ENCODE measurements at places on chromosomes 12 and 14. TPM values are rescaled to one million over a fixed set of nuclear protein-coding genes. Genes with fewer than 3 reads are reported as not detected.

DNA sequence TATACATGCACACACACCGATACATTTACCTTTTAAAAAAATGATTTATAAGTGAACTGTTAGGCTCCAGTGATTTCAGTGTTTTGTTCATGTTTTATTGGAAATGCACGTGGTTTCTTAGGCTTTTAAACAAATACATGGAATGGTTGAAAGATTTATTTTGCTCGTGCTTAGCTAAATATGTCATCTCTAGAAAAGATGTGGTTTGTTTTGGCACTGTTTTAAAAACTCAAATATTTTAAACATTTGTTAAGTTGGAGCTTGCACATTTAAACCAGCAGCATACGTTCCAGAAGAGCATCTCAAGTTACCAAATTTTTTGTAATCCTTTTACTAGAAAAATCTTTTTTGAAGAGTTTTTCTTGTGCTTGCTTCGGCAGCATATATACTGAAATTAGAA lies 44.5 kb downstream of the FOXA1 start:
- DNase-seq, result no peak

DNA sequence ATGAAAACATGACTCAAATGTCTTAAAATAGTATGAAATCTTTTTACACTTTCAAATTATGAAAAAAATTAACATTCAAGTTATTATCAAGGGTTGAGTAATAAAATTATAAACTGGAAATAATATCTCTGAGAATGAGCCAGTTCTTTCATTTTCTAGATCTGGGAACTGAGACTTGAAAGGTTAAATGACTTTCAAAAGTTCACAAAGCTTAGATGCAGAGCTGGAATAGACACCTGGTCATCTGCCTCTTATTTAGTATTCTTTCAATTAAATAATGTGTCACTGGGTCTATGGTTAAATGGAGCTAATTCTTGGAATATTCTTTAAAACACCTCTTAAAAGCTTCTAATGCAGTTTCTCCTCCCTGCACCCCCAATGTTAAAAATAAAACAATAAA lies 86.6 kb downstream of the CDK17 start:
- no peak for DNase-seq

DNA sequence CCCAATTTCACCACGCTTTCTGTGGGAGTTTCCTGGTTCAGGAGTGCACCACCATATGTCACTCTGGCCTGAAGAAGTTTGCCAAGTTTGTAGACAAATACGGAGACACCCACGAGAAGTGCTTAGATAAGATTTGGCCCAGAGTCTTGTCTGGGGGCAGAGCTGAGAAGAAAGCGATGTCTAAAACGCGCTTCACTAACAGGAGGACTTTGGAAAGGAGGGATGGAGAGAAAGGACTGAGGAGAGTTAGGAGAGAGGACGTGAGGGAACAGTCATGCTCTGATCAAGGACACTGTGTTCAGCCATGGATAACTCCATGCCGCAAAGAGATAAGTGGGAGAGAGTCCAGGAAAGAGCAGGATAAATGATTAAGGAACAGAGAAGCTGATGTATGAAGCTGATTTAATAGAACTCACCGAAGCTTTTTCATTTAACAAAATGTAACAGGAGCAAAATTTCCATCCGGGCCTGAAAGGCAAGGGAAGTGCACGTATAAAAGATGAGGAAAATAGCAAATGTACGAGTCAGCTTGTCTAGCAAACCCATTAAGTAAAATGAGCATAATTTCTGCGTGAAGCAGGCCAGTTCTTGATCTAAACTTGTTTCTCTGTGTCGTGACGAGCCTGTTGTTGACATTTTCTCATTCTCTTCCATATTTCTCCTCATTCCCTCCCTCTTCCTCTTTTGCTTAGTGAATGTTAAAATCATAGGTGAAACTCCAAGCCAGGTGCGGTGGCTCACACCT lies 23.4 kb upstream of the MAP3K9 start:
- peak; percentile 21 for DNase-seq

DNA sequence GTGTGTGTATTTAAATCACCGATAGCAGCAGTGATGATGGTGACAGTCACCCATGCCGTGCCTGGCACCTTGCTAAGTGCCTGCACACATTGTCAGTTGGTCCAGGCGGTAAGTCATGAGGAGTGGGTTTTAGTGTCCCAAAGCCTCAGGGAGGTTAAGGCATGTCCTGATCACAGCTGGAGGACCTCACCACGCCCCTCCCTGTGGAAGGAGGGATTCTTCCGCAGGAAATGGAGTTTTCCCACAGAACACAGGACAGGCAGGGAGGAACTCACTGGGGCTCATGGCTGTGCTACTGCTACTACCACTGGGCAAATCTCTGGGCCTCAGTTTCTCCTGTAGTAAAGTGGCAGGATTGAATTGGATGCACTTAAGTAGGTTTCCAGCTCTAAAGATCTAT lies 142.3 kb downstream of the CACNA1C start:
- no peak for DNase-seq

- no peak for DNase-seq
These were observed 18.2 kb downstream of the RTN1 start for GRCh38 chr14:59852350-59852749.

- DNase-seq, result no peak
These were observed 63.7 kb downstream of the ETV6 start for GRCh38 chr12:11713202-11713601.

DNA sequence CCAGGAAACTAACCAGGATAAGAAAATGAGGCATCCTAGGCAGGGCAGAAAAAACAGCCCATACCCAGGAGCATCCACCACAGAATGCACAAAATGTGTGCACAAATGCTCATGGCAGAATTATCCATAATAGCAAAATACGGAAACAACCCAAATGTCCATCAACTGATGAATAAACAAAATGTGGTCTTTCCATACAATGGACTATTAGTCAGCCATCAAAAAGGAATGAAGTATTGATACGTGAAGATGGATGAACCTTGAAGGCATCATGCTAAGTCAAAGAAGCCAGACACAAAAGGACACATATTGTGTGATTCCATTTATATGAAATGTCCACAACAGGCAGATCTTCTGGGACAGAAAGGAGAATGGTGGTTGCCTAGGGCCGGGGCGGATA lies 19.1 kb downstream of the HRK start:
- DNase-seq, result no peak

DNA sequence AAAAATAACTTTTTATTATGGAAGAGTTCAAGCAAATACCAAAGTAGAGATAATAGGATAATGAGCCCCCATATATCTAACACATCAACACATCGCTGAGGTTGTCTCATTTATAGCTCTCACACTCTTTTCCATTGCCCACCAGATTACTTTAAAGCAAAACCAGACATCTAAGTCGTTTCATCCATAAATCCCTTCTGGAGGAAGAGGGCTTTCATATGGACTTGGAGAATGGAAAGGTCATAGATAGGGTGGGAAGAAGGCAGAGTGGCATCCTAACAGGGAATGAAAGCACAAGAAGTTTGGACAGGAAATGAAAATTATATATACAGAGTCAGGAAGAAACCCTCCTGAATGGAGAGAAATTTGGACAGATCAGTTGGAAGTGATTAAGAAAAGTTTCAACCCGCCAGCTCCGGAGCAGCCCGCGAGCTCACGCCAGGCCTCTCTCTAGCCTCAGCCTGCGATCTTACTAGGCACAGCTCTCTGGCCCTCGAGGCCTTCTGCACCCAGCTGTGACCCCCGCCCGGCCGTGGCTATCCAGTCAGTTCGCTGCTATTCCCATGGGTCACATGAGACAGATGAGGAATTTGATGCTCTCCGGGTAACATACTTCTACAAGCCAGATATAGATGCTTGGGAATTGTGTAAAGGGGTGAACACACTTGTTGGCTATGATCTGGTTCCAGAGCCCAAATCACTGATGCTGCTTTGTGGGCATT lies 48.4 kb upstream of the NID2 start:
- DNase-seq, result no peak

- DNase-seq, result no peak
These were observed 54.3 kb downstream of the PTPN11 start for GRCh38 chr12:112473056-112473455.

- DNase-seq, result peak; percentile 77
These were observed 115.8 kb downstream of the DAD1 start for GRCh38 chr14:22472935-22473854.

GRCh38 chr14:80316441-80316840 lies 105.1 kb upstream of the DIO2 start:
- DNase-seq, result peak; percentile 87

- DNase-seq, result no peak
These were observed 67.9 kb upstream of the NR2C1 start for GRCh38 chr12:95141310-95141709.

DNA sequence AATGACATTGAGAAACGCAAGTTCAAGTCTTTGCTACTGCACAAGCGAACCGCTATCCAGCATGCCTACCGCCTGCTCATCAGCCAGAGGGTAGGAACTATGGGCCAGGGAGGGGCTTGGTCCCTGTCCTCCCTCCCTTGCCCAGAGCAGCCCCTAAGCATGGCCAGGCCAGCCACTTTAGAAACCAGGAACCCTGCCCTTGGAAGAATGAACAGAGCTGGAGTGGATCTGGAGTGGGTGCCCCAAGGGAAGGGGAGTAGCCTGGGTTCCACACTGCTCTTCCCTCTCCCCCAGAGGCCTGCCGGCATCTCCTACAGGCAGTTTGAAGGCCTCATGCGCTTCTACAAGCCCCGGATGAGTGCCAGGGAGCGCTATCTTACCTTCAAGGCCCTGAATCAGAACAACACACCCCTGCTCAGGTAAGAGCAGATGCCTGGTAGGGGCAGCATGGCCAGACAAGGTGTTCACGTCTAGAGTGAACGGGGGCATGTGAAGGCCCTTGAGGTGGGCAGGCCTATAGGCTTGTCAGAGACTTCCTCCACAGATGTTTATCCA lies 55.8 kb downstream of the TPCN1 start:
- no peak for DNase-seq

DNA sequence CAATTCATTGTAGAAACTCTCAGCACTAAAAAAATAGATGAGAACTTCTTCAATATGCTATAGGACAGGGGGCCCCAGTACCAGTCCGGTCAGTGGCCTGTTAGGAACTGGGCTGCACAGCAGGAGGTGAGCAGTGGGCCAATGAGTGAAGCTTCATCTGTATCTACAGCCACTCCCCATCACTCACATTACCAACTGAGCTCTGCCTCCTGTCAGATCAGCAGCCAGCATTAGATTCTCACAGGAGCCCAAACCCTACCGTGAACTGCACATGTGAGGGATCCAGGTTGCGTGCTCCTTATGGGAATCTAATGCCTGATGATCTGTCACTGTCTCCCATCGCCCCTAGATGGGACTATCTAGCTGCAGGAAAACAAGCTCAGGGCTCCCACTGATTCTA lies 15.7 kb upstream of the ANO2 start:
- DNase-seq, result no peak

- peak; percentile 47 for DNase-seq
These were observed 267.4 kb downstream of the ADAMTS20 start for GRCh38 chr12:43284486-43285158.

DNA sequence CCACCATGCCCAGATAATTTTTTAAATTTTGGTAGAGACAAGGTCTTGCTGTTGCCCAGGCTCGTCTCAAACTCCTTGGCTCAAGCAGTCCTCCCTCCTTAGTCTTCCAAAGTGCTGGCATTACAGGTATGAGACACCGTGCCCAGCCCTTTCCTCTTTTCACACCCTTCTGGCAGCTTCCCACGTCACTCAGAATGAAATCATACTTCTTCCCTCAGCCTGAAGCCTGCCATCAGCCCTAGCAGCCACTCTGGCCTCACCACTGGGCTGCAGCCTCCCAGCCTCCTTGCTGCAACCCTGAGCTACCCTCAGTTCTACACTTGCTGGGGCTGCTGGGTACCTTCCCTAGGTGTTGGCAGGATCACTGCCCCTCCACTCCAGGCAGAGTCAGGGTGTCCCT lies 18.2 kb downstream of the ANKRD9 start:
- DNase-seq, result no peak

- no peak for DNase-seq
These were observed 22.8 kb downstream of the COX8C start for GRCh38 chr14:93369713-93370266.

DNA sequence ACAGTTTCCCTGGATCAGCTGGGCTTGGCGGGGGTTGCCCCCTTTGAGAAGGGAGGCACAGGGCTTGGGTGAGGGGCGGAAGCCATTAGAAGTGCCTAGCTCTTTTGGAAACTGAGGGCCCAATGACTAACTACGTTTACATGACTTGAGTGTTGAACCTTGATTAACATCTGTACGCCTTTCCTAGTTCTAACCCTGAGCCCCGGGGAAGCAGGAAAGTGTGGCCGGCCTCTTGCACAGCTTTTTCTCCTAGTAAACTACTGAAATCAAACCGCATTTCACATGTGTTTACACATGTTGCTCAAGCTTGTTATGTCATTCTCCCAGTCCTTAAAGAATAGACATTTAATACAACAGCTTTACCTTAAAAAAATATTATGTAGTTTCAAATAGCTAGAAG lies 1356.4 kb upstream of the TMEM132C start:
- DNase-seq, result no peak

DNA sequence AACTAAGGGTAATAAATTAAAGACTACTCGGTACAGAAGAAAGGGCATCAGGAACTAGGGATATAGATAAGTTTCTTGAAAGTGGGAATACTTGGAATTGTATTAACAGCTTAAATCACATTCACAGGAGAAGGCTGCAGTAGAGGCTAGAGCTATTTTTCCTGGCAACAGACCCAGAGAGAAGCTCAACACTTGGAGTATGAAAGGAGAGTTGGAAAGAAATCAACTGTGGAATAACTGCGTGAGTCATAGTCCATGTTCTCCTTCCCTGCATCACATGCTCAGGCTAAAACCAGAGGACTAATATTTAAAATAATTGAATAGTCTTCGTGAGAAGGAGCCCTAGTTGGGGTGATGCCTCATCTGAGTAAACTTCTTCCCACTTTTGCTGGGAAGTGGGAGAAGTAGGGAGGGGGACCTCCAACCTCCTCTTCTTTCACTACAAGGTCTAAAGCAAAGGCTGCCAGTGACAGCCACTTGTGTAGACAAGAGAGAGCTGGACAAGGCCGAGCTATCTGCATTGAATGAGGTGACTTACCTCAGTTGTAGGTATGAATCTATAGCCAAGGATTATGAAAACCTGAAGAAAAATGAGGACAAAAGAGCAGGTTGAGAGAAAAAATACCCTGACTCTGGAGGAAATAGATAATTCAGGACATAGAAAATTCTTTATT lies 32.7 kb downstream of the DYRK2 start:
- peak; percentile 64 for DNase-seq

GRCh38 chr12:15627995-15628945 lies 160.9 kb downstream of the EPS8 start:
- no peak for DNase-seq

- DNase-seq, result no peak
These were observed 46.8 kb downstream of the TMEM30B start for GRCh38 chr14:61234215-61234916.

ZNF268 gene
- 20.5 TPM for total RNA-seq

CCDC38 gene
- total RNA-seq, result not detected

RAD9B gene
- 1.5 TPM for total RNA-seq

RNU4-1 gene
- under 0.01 TPM for total RNA-seq

SYNDIG1L gene
- 0.74 TPM for total RNA-seq

IRAK4 gene
- 28.0 TPM for total RNA-seq

NFATC4 gene
- total RNA-seq, result 38.6 TPM

NPFF gene
- not detected for total RNA-seq
